ENCODE measurements at places on chromosomes 1 and 21.

DNA sequence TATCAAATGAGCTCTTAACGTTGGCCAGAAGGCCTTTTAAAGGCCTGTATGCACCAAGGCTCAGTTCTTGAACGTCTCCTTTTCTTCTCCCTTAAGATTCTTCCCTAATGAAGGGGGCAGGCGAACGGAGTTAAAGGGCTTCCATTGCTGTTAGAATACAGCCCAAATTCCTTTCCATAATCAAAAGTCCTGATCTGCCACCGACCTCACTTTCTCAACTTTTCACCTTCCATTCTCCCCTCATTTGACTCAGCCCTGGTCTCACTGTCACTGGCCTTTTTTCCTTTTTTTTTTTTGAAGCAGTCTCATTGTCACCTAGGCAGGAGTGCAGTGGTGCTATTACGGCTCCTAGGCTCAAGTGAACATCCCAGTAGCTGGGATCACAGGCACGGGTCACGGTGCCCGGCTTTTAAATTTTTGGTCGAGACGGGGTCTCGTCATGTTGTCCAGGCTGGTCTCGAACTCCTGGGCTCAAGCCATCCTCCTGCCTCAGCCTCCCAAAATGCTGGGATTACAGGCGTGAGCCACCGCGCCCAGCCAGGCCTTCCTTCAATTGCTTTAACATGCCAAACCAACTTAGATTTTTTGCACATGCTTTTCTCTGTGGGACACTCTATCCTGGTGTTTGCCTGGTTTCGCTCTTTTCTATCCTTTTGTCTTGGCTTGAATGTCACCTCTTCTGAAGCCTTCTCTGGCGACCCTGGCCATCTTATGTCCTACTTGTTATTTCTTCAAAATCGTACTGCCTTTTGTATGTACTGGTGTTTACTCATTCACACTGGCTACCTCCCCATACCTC is 612 bp upstream of the CMPK1 start:
- no peak for DNase-seq

- no peak for DNase-seq
Measured at GRCh38 chr1:232718928-232719927, 86.0 kb upstream of the MAP10 start.

DNA sequence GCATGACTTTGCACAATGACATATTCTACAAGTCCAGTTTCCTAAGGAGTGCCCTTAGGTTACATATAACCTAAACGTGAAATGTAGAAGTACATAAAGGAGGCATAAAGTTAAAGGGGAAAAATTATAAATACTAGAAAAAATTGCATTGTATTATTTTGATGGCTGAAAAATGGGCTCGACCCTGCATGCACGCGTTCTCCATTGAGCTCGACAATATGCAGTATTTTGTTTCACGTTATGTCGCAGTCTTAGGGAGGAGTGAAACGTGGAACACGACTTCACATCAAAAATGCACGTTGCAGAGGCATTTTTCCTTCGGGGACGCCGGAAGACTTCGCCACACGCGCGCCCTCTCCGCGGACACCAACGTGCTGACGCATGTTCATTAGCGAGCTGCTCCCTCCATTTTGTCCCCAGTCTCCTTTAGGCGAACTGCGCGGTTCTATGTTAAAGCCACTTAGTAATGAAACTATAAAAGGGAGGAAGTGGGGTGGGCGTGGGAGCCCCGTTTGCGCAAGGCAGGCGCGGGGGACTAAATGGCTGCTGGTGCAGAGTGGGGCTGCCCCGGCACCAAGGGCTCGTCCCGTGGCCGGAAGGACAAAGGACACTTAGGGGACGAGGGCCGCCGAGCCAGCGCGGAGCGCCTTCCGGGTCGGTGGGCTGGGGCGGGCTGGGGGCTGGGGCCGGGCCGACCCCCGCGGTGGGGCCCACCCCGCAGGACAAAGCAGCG is 749 bp upstream of the COX20 start:
- peak; percentile 89 for DNase-seq

DNA sequence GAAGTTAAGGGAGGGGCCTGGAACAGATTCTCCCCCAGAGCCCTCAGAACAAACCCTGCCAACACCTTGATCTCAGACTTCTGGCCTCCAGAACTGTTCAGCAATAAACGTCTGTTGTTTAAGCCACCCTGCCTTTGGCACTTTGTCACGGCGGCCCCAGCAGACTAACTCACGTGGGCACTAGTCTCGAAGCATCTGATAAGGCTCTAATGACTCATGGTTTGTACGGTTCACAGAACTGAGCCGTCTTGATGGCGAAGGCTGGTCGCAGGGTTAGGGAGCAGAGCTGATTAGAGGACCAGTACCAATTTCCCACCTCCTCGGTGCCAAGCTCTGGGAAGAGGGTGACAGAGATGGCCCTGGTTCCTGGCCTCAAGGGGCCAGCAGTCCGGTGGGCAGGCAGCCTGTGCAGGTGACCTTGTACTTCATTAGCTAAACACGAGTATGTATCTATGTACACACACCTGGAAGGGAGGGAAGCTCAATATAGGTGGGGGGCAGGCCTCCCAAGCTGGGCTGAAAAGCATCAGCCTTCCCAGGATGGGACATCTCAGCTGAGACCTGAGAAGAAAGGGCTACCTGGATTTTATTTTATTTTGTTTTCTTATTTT is 112.8 kb downstream of the MRPS6 start:
- DNase-seq: no peak

DNA sequence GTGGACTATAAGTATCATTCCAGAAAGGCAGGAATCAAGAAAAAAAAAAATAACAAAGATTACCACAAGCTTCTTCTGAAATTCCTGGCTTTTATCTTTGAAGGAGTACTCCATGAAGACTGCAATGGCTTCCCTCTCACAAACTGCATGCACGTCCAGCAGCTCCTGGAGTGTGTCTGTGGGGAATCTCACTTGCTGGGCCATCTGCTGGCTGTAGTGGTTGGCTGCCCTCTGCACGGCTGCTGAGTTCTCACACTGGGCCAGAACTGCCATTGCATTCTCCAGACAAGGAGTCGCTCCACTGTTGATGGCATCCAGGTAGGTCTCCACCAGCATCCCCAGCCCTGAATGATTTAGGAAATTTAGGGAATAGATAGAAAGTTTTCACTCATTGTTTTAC is 23.3 kb upstream of the GBP2 start:
- DNase-seq: no peak

GRCh38 chr1:209454340-209454994 is 129.0 kb upstream of the CAMK1G start:
- DNase-seq: no peak

DNA sequence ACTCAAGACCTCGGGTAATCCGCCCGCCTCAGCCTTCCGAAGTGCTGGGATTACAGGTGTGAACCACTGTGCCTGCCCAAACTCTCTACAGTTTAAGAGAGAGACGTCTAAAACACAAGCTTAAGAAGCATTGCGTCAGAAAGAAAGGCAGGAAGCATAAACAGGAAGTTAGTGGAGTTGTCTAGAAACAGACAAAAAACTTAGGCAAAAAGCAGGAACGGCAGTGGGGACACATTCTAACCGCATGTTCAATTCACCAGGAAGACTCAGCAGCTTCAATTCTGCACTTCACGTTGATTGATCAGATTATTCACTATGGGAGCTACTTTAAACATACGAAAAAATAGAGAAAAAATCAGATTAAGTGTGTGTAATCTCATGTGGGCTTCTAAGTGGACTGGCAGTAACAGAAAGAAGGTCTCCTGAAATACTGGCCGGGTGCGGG is 7.4 kb downstream of the CFAP74 start:
- DNase-seq: no peak

DNA sequence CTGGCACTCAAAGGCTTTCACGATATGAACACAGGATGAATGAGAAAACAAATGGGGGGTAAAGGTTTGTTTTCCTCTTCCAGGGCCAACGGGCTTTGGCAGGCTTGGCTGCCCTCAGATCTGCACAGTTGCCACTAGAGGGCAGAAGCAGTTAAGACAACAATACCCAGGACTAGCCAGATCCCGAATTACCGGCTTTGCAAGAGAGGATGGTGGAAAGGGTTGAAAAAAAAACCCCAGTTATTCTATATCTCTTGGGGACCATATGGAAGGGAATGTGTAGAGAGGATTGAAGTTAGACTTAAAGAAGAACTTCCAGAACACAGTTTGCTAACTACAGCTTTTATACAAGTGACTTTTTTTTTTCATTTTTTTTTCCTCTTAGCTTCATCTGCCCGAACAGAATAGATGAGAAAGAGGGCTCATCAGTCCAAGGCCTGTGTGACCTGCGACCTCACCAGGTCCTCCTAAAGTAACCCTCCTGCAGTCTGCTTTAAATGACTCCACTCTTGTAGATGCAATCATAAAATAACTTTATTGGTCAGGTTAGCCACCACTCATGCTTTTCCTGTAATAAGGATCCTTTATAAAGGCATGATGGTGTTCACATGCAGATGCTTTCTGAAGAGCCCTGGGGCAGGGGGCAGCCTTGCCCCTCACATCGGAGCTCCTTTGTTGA is 10.7 kb downstream of the FMOD start:
- DNase-seq: peak; percentile 53

- DNase-seq: no peak
Measured at GRCh38 chr1:83931658-83932253, 67.2 kb downstream of the TTLL7 start.

DNA sequence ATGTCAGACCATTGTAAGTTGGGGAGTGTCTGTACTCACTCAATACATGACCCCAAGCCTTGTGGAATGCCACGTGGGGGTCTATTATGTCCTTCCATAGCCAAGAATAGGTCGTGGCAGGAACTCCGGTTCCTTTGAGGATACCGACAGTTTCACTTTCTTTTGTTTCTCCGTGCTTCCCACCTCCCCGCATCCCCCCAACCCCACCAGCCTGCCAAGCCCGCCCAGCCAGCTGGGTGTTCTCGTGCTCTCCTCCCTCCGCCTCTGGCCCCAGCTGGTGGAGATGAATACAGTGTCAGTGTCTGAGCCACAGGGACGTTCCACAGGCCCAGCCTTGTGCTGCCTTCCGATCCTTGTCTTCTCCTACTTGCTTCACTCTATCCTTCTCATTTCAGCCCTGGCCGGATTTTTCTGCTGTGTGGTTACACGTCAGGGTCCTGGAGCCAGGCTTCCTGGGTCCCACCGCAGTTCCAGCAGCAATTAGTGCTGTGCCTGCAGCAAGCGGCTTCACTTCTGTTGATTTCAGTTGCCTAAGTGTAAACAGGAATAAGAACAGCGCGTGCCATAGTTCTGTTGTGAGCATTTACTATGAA is 4.1 kb upstream of the AGTRAP start:
- peak; percentile 36 for DNase-seq

DNA sequence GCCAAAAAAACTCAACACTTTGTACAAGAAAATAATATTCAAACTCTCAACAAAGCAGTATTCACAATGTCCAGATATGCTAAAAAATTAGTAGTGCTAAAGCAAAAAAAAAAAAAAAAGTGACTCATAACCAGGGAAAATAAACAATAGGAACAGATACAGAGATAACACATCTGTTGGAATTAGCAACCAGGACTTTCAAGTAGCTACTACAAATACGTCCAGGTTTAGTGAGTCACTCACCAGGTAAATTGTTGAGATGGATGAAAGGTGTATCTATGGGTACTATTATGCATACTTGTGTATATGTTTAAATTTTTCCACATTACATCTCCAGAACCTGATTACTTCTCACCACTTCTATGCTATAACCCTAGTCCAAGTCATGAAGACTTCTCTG is 144.8 kb upstream of the SLC35F3 start:
- no peak for DNase-seq

- DNase-seq: no peak
Measured at GRCh38 chr1:57474137-57474750, 50.4 kb upstream of the DAB1 start.

GRCh38 chr1:116356673-116357072 is 16.4 kb upstream of the ATP1A1 start:
- DNase-seq: no peak

All from activated naive CD4-positive, alpha-beta T cell treated with anti-CD3 and anti-CD28 coated beads, Interleukin-2, amount 50 U/mL, for 16 hours (primary cell).